ENCODE measurements at places on chromosomes 7 and 10.

DNA sequence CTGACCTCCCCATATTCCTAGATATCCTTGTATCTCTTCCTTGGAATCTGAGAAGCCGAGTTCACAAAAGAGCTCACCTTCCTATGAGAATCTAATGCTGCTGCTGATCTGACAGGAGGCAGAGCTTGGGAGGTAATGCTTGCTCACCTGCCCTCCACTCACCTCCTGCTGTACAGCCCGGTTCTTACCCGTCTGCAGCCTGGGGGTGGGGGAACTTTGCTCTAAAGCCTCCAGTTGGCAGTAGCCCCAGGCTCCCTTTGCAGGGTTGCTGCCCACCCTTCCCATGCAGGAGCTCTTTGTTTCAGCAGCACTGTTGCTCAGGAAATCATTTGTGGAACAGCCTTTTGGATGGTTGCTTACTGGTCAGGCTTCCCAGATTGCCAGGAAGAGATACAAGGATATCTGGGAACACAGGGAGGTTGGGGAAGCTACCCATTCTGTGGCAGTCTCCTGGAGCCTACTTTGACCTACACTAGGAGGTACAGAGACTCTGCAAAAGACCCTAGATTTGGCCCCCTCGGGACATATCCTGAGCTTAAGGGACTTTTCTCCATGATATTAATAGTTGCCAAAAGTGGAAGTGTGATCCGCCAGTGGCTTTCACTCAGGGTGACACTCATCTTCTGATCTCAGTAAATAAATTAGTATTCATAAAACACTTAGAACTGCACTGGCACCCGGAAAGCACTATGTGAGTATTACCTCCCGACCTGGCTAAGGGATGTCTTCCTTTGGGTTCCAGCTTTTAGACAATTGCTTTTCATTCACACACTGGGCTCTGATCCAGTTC, 363.7 kb upstream of the PODXL start:
- no peak for DNase-seq

- no peak for DNase-seq
Observed at GRCh38 chr10:103657061-103657591, 163.6 kb downstream of the NEURL1 start.

DNA sequence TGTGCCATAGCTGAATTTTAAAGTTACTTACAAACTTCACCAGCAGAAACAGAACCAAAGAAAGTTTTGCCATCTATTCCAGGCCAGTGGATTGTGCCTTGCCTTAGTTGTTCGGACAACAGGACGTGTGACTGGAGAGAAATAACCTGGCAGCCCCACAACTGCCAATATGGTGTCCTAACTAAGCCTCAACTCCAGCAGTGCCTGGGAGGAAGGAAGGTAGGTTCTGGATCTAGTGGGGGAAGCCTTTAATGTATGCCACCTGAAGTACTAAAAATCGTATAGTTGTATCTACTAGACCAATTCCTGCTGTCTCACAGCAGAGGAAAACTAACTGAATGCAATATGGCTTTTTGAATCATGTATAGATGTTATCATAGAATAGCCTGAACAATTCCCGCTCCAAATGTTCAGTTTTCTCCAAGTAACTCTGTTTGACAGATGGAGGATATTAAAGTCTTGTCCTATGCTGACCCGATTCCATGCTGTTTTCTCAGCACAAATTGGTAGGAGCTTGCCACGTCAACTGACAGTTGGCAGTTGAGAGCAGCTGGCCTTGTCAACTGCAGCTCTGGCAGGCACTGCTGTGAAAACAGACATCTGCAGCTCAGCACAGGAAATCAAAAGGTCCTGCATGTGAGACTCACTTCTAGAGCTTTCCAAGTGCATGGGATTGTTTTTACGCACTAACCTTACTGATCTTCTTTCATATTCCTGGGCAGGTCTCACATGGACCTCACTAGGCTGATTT, 84.5 kb upstream of the WNT16 start:
- peak; percentile 31 for DNase-seq

DNA sequence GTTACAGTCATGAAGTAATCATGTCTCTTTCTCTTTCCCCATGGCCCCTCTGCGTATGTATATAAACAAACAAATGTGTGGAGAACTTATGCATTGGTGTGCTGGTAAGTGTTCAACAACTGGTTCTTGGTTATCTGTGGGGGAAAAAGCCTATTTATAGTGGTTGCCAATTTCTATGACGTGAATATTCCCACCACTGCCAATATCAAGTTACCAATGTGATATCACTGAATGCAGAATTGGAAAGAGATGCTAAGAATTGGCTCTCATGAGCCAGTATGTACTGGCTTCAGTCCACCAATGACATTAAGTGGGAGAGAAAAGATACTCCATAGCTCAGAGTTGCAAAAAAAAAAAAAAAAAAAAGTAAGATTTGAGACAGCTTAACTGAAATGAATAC, 399.7 kb downstream of the REEP3 start:
- no peak for DNase-seq

GRCh38 chr7:65251851-65252620, 121.6 kb upstream of the ZNF92 start:
- peak; percentile 64 for DNase-seq

DNA sequence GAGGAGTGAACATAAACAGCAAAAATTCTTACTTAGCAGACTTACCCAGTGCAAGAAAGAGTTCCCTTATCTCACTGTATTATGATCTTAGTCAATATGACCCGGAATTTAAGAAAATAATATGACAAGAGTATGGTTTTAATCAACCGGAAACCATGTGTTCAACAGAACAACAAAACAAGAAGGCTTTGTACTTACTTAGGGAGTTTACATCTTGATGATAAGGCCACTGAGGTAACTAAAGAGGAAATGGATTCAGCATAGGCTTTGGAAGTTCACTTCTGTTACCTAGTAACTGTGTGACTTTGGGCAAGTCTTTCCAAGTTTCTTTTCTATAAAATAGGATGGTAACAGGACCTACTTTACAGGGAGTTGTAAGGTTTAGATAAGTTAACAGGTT, 7.4 kb upstream of the FAS start:
- DNase-seq, result no peak

DNA sequence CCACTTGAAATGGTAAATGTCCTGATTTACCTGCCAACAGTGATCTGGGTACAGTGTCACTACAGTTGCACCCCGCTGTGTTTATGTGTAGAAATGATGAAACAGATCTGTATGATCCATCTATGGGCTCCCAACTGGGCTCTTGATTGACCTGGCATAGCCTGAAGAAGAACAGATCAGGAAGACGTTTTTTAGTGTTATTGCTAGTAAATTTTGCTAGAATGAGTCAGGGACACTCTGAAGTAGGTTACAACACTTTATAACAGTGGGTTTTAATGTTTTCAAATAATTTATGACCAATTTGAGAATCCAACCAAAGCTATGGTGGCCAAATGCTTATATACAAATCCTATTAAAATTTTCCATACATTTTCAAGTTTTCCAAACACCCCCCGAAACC, 110.3 kb downstream of the DKK1 start:
- DNase-seq, result no peak

DNA sequence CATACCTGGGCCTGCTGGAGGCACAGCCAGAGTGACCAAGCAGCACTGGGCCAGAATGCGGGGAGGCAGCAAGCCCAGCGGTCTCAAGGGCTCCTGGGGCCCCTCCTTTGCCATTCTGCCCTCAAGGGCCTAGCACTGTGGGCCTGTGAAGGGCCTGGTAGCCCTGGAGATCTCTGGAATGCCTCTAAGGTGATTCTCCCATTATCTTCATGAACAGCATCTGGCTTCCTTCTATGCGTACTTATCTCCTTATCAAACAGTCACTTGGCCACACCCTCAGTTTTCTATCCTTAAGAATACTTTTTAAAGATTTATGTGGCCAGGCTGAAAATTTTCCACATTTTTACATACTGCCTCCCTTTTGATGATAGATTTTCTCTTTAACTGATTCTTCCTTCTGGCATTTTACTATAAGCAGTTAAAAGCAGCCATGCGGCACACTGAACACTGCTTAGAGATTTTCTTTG, 67.5 kb upstream of the CCNY start:
- no peak for DNase-seq

DNA sequence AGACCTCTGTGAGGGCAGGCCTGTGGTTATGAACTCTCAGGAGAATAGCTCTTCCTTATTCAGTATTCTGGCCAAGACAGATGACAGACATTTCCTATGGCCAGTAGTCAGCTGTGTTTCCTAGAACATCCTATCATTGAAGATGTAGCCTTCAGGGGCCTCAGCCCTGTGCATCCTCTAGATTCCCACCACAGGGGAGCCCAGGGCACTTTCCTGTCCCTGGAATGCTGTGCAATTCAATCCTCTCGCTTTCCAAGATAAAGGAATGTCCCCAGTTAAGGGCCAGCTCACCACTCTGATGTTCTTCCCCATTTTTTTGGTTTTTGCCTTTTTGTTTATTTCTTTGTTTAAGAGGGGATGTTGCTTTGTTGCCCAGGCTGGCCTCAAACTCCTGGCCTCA, 578.8 kb upstream of the C7orf33 start:
- DNase-seq, result no peak

DNA sequence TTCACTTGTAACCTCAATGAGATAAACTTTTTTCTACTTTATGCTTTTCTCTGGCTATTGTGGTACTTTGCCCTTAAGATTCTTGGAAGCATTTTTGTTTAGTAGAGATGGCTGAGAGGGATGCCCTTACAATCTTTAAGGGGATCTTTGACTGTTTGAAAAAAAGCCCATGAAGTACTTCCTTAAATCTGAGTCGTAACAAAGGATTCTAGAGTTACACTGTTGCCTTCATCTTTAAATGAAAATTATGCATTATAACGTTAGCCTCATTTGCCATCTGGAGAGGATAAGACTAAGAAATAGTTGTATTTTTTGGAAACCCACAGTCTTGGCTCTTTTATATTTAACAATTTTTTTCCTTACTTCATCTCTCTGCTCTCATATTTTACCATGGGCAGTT, 37.8 kb upstream of the FZD1 start:
- no peak for DNase-seq

DNA sequence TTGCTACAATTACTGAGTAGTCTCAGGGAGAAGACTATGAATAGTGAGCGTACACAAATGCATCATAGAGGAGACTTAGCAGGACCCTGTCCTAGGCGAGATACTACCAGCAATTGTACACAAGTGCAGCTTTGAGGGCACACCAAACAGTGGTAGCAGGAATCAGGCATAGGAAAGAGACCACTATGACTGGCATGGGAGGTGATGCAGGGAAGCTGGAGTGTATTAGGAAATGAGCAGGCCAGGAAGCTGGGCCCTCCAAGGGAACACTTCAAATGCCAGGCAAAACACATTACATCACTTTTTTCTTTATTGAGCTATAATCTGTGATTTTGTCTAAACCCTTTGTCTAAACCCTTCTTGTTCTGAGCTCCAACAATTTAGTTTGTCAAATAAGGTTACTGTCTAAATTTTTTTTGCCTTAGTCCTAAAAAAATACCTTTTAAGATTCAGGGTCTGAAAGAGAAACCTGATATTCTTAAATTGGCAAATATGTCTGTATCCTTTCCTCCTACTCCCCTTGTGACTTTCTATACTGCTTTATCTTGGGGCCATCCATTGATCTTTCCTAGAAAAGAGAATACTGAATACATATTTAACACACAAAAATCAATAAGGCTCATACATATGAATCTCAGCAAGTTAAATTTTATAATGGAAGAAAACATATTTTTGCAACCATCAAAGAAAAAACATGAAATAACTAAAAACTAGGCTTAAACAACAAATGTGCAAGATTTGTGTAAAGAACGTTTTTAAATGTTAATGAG, 193.8 kb upstream of the PHYHIPL start:
- no peak for DNase-seq

DNA sequence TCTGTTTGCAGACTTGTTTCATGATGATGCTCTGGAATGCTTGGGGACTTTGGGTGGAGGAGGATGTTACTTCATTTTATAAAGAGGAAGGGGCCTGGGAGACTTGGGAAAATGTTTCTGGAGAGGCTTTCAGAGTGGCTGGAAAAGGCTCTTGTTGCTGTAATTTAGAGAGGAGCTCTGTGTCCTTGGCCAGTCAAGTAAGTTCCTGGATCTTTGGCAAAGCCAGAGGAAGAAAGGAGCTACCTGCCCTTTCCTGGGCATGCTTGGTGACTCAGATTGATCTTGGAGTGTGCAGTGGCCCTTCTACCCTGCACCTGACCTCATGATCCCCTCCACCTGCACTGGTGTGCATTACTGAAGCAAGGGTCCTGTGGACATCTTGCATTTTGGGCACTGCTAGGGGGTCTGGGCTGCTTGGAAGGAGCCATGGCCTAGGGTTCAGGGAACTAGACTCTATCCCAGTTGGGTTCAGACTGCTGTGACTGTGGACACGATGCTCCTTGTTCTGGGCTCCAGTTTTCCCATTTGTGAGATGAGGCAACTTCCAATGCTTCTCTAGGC, 56.1 kb downstream of the ADCYAP1R1 start:
- no peak for DNase-seq

DNA sequence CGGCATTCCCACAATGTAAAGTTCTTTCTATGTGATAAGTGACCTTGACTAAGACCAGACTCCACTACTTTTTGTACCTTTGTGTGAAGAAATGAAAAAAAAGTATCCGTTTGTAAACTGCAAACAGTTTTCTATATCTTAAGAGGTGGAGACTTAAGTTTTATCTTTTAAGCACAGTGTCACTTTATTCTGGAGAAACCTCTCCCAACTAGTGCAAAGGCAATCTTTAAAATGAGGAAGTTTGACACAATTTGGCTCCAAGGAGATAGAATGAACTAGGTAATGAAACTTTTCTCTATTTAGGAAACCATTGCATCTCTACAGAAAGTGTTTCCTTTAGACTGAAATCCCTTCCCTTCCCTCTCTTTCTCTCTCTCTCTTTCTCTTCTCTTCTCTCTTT, 122.9 kb downstream of the SAMD9 start:
- no peak for DNase-seq

DNA sequence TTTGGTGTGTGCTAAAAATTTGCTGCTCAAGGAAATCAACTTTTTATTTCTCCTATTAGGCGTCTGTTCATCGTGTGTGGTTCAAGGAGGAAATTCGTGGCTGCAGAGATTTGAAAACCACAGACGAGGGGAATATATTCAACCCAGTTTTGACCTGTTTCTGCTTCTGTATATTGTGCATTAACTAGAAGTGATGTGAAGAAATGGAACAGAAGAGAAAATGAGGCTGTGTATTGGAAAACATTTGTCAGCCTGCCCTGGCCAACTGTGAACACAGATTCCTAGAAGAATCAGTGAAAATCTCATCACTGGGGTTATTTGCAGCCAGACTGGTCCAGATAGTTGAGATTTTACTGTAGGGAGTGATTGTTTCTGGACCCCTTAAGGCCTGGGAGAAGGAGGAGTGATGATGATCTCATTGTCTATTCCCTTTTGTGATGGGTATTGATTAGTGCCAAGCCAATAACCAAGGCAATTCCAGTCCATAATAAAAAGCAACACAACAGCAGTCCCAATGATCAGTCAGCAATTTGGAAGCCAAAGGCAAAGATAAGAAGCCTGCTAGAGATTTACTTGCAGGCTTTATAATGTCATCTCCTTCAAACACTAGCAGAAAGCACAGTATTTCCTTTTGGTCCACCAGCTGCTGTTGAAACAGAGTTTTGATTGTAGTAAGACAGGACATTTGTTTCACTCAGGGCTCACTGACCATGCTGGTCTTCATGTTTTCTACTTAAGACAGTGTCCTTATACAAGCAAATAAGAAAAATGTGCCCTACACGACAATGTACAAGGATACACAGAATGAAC, 339.4 kb downstream of the PRPF18 start:
- no peak for DNase-seq

- DNase-seq, result no peak
Observed at GRCh38 chr10:103350175-103350516, 794 bp downstream of the PCGF6 start.
